NCI-H1436 (cell line): ENCODE measurements at places on chromosomes 1 and 21.

DNA sequence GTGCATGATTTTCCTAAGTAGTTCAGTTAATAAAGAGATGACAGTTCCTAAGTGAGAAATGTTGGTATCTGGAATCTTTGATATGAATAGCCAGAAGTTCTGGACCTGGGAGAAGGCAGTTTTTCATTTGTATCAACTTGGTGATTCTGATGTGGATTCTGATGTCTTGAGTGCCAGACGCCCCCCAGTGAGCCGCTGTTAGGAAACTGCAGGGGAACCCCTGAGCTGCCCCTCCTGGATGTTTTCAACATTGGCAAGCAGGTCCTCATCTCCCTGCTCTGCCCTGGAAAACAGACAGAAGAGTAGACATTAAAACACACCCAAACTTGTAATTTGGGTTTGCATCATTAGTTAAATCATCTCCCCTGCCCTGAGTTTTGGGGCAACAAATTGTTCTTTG is 7.4 kb downstream of the ETS2 start:
- no peak for DNase-seq

GRCh38 chr1:231335663-231336602 is 1.7 kb downstream of the EXOC8 start:
- DNase-seq = no peak

DNA sequence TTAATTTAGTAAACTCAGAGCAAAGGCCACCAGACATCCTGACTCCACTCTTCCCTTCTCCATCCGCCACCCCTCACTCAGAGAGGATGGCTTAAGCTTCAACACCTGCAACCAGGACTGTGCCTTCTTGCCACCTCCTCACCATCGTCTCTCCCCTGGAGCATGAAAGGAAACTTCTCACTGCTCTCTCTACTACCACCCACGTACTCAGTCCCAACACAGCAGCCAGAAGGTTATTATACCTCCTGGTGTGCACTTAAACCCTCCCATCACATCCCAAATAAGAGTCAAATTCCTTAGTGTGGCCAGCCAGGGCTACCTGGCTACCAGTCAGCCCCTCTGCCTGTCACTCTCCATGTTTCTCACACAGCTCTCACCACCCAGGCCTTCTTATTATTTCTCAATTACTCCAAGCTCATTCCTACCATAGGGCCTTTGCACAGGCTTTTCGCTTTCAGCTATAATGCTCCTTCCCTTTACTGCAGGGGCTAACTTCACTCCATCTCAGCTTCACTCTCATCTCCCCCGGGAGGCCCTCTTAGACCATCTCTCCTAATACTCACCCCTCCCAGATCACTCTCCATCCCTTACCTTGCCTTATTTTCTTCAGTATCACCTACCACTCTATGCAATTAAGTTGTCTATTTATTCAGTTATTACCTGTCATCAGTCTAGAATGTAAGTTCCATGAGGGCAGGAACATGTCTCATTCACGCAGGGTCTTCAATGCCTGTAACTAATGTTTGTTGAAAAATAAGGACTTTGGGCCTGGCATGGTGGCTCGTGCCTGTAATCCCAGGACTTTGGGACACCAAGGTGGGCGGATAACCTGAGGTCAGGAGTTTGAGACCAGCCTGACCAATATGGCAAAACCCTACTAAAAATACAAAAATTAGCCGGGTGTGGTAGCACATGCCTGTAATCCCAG is 137.5 kb downstream of the TOMM20 start:
- DNase-seq = no peak

GRCh38 chr1:64733581-64734286 is 11.1 kb upstream of the RAVER2 start:
- DNase-seq = no peak

DNA sequence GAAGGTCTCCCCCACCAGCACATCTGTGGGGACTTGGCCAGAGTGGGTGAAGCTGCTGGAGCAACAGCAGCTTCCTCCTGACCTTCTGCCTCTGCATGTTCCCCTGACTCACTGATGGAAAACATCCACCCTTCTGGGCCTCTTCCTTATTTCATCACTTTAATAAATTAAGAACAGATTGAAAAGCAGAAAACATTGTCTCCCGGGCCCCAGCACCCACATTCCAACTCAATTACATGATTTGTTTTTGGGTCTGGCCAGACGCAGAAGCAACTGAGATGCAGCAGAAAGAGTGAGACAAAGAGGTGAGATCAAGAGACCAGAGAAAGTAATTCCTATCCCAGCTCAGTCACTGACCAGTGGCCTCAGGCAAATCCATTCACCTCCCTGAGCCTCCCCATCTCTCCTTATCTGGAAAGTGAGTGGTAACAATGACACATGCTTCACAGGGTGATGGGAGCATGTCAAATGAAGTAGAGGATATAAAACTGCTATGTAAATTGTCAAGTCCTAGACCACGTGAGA is 157.1 kb downstream of the ELAVL4 start:
- no peak for DNase-seq

- no peak for DNase-seq
These were observed 91.0 kb downstream of the OLFML2B start for GRCh38 chr1:161932668-161933067.

GRCh38 chr1:40241362-40241761 is 6.4 kb upstream of the TMCO2 start:
- DNase-seq = no peak

DNA sequence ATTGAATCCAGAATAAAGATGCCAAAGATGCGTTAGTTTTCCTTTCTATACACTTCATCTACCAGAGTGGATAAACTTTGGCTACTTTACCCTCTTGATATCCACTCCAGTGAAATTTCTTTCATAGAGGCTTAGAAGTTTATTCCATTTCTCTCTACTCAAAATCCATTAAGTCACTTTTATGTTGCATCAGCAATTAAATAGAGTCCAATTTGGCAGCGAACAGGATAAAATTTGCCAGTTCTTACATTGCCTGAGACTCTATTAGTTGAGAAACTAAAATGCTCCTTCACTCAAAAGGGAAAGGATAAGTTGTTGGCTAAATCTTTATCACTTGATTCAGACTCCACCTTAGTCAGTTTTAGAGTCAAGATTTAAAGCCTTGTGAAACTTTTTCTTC is 57.9 kb downstream of the ACBD6 start:
- no peak for DNase-seq

DNA sequence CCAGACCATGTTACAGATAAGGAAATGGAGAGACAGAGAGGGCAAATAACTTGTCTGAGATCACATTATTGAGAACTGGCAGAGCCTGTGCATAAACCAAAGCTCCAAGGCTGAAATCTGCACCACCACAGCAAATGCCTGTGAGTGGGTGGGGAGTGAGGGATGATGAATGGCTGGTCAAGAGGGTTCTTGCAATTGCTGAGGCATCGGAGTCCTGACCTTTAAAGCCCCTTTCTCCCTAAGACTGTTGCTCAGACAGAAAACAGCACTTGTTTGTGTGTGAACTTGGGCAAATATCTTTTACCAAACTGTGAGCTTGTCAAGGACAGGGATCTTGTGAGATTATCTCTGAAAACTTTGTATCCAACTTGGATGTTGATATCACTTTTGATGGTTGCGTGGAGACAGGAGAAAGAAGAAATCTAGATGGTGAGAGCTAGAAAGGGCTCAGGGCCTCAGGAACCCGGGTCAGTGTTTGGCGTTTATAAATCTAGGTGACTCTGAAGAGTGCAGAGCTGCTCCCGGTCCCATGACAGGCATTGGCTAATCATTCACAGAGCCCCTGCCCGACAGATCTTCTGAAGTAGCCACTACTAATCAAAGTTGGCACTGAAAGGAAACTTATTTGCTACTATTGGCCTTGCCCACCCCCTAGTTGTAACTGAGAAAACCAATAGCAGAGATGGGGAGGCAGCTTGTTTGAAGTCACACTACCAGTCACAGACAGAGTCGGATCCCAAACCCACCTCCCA is 122.3 kb downstream of the FOXD2 start:
- DNase-seq = no peak

- no peak for DNase-seq
These were observed 162.5 kb downstream of the ROR1 start for GRCh38 chr1:63936276-63936675.

GRCh38 chr1:105137543-105138457 is 1388.1 kb downstream of the AMY1C start:
- DNase-seq = peak; percentile 57

DNA sequence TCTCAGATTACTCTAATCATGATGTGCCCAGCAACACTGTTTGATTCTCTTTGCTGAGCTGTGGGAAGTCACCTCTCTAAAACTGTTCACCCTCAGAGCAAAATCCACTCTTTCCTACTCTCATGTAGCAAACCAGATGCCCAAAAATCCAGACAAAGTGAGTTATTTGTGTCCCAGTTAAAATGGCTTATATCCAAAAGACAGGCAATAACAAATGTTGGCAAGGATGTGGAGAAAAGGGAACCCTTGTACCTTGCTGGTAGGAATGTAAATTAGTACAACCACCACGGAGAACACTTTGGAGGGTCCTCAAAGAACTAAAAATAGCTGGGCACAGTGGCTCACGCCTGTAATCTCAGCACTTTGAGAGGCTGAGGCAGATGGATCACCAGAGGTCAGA is 384.0 kb downstream of the HHIPL2 start:
- DNase-seq = no peak

- DNase-seq = no peak
These were observed 204.9 kb downstream of the VAV3 start for GRCh38 chr1:107760065-107760464.

GRCh38 chr1:99728494-99729235 is 37.8 kb downstream of the FRRS1 start:
- DNase-seq = no peak

GRCh38 chr1:43421976-43422750 is 31.6 kb downstream of the HYI start:
- no peak for DNase-seq

DNA sequence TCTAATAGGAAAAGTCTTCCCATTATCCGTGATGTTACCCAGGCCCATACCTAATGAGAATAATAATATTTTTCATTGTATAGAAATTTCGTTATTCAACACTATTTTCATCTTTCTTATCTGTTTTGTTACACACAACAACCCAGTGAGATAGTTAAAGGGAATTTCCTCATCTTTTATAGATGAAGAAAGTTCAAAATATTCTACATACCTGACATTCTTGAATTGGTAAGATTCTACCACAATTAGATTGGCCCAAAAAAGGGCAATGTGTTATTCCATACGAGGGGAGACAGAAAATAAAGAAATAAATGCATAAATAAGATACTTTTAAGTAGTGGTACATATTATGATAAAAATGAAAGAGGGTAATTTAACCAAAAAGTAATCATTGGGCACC is 405.5 kb upstream of the ADAMTS5 start:
- DNase-seq = no peak

- no peak for DNase-seq
These were observed 626 bp downstream of the CXADR start for GRCh38 chr21:17513214-17514123.

DNA sequence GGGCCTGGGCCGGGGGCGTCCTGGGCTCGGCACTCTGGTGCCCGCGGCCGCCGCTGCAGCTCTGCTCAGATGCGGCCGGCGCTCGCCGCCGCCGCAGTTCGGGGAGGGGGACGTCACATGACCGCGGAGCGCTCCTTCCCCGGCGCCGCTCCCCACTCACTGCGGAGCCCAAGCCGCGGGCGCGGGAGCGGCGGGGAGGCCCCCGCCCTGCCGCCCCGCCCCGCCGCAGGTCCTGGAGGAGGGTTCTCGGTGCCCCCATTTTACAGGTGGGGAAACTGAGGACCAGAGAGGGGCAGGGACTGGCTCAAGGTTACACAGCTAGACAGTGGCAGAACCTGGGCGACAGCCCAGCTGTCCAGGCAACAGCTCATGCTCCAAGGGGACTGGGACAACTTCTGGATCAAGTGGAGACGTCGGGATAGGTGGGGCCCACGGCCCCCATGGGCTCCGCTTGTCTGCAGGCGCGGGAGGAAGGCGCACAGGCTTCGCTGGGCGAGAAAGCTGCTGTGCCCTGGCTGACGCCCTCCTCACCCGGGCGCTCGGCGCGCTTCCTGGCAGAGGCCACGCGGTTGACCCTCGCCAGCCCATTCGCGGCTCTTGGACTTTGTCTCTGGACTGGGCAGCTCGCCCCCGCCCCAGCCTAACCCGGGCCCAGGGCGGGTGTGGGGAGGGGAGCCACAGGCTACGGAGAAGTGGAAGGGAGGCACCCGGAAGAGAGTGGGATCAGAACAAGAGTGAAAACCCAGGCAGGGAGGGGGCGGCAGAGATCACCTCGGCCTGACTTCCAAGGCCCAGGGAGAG is at the start of gene RAP1GAP:
Gene RAP1GAP (minus strand): TSS at position 100 of the 801 bp plus-strand sequence. CDS start 49,325 bp downstream, outside the sequence.
- peak; percentile 49 for DNase-seq

DNA sequence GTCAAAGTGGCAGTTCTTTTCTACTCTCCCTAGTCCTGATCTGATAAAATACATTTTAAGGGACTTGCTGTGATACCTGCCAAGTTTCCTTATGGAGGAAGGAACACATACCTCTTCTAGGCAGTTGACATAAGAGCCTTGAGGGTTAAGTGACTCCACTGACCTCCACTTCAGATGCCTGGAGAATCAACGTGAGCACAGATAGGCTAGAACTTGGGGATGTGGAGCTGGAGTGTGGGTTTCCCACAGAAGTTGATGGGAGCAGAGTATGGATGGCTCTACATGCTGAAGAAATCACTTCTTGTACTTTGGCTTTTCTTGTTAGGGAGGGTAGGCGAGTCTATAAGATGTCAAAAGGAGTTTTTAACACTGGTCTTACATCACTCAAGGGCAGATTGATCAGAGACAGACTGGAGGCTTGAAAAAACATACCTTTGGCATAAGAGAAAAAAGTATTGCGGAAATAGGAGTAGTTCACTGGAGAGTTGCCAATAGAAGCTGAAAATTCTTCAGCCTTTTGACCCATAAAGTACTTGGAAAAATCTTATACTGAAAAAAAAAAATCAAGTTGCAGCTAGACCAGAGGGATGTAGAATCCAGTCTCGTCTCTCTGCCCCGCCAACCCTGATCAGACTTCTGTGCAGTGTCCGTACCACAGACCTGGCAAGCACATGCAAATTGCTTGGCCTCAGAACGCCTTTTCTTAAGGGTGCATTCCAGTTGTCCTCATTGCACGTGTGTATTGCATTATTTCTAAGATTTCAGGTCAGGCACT is 5.5 kb downstream of the RHOU start:
- DNase-seq = no peak

DNA sequence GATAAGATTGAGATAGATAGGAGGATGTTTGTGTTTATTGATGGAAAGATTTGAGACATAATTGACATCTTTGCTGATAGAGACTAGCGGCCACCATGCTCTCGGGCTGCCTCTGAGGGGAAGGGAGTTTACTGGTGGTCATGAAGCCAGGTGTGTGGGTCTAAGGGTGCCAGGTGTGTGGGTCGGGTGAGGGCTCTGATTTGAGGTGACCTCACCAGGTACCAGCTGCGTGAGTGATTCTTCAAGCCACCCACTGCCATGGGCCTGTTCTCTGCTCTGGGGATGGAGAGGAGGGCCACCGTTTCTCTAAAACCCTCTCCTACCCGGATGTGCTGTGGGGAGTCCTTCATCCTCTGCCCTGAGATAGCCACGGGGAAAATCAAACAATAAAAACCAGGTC is 3.2 kb downstream of the UBASH3A start:
- no peak for DNase-seq

- DNase-seq = no peak
These were observed 56.2 kb upstream of the MORC3 start for GRCh38 chr21:36263797-36264196.

DNA sequence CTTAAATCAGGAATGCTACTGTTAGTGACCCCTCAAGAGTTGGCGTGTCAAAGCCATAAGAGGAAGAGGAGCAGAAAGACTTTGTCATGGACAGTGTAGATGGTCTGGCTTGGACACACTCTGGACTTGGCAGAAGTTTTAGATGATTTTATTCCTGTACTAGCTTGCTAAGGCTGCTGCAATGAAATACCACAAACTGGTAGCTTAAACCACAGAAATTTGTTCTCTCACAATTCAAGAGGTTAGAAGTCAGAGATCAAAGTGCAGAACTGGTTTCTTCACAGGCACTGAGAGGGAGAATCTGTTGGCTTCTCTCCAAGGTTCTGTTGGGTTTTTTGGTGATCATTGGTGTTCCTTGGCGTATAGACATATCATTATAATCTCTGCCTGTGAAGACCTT is 869.8 kb upstream of the B3GALT2 start:
- DNase-seq = no peak
